ENCODE measurements at places on chromosomes 3 and 15.

GRCh38 chr3:160695915-160696327, 19.0 kb downstream of the ARL14 start:
- no peak for DNase-seq

DNA sequence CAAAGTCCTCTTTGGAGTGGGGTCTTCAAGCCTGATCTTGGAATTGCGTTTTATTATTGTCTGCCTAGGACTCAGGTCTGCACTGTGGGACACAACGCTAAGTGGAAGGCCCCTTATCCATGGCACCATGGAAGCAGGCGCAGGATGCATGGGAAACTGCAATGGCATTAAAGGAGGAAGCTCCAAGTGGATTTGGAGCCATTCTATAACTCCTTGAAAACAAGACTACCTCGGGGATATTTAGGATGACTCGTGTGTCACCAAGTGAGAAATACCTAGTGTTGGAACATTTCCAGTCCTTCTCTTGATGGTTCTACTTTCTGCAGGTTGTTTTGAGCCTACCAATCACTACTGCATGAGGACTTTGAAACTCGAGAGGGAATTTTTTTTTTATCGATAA, 126.6 kb upstream of the ZBED2 start:
- DNase-seq = no peak

GRCh38 chr3:49162751-49163419, 3.2 kb downstream of the CCDC71 start:
- DNase-seq = no peak

DNA sequence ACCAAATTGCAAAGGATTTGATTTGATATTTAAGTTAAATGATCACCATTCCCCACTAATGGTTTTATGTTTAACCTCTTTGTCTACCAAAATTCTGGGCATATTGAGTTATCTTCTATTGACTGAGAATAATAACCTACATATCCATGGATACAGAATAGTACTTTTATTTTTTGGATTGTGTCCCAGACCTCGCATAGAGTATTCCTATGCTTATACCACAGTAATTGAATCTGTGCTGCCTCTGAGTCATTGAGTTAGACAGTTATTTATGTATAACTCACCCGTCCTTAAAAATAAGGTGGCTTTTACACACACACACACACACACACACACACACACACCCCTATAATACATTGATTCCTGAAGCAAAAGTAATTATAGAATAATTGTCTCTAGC, 690.1 kb upstream of the BCHE start:
- DNase-seq = no peak

DNA sequence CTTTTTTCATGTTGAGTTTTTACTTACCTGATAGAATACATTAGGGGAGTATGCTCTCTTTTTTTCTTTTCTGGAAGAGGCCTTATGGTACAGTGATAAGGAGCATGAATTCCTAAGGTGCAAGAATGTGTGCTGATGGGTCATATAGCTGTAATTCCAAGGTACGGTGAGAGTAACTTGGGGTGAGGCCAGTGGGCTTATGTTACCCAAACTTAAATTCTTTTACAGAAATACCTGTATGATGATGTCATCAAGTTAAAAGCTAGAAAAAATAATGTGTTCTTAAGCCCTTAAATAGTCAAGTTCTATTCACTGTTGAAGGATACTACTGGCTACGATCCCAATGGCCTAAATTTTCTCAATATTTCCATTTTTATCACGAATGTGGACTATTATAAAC, 111.2 kb downstream of the GMPS start:
- no peak for DNase-seq

DNA sequence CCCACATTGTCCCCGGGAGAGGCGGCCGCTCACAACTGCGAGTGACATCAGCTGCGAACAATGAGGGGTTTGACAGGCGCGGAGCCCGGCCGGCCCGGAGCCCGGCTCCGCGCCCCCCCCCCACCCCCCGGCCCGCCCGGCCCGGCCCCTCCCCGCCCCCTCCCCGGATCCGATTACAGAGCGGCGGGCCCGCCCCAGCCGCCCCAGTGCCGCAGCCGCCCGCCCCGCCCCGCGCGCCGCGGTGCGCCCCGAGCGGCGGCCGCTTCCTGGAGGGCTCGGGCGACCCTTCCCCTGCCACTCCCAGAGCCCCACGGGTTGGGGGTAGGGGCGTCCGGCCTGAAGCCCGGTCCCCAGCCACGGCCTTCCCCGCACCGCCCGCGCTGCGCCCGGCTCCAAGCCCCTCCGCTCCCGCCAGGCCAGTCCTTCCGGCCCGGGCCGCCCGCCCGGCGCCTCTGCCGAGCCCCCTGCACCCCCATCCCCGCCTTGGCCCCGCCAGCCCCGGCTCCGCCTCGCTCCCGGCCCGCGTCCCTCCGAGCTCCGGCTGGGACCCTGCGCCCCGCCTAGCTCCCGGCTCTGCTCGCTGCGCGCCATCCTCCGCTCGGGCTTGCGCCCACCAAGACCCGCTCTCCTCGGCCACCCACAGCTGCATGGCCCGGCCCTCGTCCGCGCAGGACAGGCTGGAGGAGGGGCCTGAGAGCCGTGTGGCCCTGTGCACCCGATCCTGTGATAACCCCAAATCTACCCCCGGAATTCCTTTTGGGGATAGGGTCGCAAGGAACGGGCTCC, at the start of gene PCBP4:
Gene PCBP4, minus strand, starts transcription at position 71 of the 786 bp plus-strand sequence. CDS start 6,214 bp downstream, outside the sequence.
- DNase-seq = peak; percentile 84

DNA sequence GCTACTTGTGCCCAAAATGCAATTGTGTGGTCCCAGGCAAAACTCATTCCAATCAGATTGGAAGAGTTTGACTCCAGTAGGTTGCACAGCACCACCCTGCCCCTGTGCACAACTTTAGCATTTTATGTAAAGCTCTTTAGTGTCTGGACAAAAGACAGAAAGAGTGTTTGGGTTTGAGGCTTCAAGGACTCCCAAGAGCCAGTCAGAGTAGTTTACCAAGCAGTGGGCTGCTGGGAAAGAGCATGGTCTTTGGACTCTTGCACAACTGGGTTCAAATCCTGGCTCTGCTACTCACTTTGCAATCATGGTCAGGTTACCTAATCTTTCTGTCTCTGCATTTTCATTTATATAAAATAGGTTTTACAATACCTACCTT, 75.8 kb upstream of the UMPS start:
- no peak for DNase-seq

DNA sequence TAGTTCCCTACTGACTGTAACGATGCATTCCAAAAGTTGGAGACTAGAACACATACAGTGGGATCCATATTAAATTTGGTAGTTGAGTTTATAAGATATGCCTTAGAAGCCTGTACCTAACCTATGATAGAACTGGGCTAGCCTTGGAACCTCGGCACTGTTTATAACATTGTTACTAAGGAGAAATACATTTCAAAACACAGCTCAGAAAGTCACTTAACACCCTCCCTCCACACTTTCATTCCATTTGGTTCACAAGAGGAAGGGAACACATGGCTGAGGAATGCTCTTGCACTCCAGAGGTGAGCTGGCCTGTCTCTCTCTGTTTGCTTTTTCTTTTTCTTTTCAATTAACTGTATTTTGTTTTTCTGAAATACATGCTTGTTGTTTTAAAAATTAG, 48.7 kb upstream of the TSC22D2 start:
- DNase-seq = no peak

GRCh38 chr3:57062101-57062631, 1.7 kb downstream of the SPATA12 start:
- peak; percentile 9 for DNase-seq

- DNase-seq = no peak
Observed at GRCh38 chr3:66561367-66561766, 60.5 kb upstream of the LRIG1 start.

DNA sequence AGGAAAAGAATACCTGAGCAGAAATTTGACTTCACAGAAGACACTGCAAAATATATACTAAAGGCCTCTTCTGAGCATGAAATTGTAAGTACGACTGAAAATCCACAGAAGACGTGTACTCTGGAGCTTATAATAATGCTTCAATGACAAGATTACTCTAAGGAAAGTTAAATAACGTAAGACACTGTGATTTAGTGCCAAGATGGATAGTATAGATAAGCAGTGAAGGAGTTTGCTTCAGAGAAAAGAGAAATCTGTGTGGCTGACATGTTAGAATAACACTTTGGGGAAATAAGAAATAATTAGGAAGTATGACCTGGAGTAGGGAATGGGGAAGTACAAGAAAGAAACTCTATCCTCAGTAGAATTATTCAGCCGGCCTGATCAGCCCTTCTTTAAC, 28.9 kb downstream of the ALDH1A2 start:
- no peak for DNase-seq

- DNase-seq = peak; percentile 43
Observed at GRCh38 chr3:153927107-153927506, 194.1 kb upstream of the ARHGEF26 start.

GRCh38 chr3:38284756-38285150, 2.7 kb downstream of the SLC22A14 start:
- DNase-seq = no peak

DNA sequence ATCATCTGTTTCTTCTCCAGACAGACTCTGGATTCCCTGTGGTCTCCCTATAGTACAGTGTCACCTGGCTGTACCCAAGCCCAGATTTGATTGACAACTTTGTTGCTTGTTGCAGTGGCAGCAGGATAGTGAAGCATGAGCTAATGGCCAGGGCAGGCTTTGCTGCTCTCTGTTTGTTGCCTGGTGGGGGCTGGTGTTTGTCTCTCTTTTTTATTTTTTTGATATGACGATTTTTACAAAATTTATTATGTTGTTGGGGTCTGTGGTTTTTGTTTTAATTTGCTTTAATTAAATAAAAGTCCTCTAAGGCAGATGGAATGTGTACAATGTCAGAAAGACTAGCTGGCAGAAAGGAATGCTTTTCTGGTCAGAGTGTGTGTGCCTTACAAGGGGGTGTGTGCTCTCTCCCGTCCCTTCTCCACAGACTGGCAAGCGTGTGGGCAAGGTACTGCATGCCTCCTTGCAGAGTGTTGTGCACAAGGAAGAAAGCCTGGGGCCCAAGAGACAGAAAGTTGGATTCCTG, 15.2 kb upstream of the CLEC3B start:
- DNase-seq = no peak

DNA sequence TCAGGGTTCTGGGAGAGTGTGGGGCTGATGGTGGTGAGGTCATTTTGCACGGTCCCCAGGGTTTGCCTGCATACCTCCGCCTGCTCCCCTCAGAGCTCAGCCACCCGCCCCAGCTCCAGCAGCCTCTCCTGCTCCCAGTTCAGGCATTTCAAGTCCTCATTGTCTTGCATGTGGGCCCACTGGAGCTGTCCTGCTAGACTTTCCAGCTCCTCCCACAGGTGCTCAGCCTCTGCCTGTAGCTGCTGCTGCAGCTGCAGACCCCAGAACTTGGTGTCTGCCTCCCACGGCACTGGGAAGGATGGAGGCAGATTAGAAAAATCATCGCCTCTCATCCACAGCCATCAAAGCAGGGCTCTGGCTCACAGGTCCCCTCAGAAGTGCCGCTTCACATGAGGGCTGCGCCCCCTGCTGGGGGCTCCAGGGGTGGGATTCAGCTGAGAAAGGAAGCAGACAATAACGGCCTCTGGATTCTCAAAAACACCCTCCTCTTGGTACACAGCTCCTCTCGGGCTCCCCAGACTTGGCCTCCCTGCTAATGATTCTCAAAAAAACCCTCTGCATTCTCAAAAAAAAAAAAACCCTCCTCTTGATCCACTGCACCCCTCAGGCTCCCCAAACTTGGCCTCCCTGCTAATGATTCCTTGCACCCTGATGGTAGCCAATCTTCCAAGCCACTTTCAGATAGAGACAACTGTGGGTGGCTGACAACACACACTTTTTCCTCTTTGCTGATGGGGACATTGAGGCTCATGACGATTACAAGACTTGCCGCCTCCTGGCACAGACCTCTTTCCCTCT, 89.3 kb upstream of the C2CD4B start:
- DNase-seq = no peak

DNA sequence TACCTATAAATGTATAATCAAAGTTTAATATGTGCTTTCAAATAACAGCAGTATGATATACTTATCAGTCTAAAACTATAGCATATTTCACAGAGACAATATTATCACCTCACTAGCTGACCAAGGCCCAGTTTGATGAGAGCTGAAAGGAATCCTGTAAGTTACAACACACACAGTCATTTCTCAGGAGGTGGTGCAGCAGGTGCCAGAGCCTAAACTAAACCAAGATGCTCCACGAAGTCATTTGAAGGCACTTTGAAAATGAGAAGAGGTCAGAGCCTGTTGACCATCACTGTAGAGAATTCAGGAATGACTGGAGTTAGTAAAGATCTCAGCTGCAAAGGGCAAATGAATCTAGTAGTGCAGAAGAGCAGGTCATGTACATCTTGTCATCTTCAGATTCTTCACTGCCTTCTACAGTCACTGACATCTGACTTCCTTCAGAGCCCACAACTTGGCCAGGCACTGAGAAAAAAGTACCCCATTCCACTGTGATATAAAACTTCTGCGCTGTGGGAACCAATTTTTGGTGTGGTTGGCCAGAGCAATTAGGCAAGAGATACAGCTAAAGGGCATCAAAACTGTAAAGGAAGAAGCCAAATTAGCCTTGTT, 7.9 kb downstream of the GBE1 start:
- no peak for DNase-seq

DNA sequence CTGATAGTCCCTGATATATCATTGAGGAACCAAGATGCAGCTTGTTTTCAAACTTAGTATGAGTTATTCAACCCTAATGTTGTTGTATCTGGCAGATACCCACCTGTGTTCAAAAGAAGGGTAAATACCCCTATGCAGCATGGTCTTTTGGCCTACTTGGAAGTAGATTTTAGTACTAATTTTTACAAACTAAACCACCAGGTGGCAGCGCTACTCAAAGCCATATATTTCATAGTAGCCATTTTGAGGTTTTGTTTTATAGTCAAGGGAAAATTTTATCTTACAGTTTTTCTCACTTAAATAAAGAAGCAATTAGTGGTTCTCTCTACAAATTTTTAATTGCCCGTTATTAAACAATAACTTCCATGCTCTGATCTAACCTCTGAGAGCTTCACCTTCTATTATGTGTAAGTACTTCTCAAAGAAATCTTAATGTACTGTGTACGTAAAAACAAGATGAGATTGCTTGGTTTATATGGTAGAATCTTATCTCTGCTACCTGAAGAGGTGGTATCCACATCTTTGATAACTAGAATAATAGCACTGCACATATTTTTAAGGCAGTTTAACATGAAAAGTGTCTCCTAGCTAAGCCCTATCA, 31.5 kb upstream of the MLF1 start:
- no peak for DNase-seq

DNA sequence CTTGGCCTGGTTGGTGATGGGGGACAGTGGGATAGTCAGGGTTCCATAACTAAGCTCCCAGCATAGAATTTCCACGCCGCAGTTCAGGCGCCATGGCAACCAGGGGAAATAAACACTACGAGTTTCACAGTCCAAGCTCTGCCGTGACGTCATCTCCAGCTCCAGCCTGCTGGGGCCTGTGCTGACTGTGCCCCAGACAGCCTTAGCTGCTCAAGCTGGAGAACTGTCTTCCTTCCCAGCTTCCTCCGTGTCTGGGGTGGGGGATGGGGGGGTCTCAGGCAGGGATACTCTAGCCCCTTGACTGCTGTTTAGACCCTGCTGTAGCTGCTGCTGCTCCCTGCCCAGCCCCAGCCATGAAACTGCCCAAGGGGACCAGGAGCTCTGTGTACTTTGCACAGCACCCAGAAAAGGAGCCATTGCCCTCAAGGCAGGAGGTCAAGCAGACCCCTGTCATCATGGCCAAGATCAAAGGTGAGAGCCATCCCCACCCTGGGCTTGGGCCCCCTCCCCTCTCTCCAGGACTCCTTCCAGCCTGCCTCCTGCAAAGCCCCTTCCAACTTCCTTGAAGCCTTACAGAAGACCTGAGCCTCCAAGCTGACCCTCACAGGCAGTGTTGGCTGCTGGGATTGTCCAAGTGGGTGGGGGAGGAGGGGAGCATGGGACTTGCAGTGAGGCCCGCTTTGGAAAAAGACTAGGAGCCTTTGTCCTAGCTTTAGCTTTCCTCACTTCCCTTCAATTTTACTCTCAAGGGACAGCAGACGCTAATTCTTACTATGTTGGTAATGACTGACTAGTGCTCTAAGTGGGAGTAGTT, 11.4 kb upstream of the CSPG4 start:
- DNase-seq = peak; percentile 23

Measured in hippocampal formation (tissue), 2 donors.